ENCODE measurements at places on chromosomes 11 and 22. TPM values are rescaled to one million over a fixed set of nuclear protein-coding genes. Genes with fewer than 3 reads are reported as not detected.

The ZFP91 gene
- polyA plus RNA-seq: 16.7 TPM

The C11orf16 gene
- not detected for polyA plus RNA-seq

The PEX26 gene
- polyA plus RNA-seq: 17.4 TPM

The MOV10L1 gene
- 0.63 TPM for polyA plus RNA-seq

The SGSM1 gene
- 15.0 TPM for polyA plus RNA-seq

The OR8H3 gene
- polyA plus RNA-seq: not detected

The FREY1 gene
- polyA plus RNA-seq: 0.18 TPM

The APLNR gene
- polyA plus RNA-seq: 2.2 TPM

The HEPHL1 gene
- polyA plus RNA-seq: not detected

The ST14 gene
- polyA plus RNA-seq: 0.61 TPM

The NXPE4 gene
- not detected for polyA plus RNA-seq

The TRIM34 gene
- polyA plus RNA-seq: 1.8 TPM

The GAL3ST1 gene
- polyA plus RNA-seq: 0.75 TPM

The OSBP2 gene
- polyA plus RNA-seq: 7.8 TPM
